NCI-H748 treated with DMSO at 0.1 percent for 48 hours (cell line): ENCODE measurements at places on chromosomes 7 and 10.

- no peak for DNase-seq
These were observed 27.8 kb upstream of the ITGB8 start for GRCh38 chr7:20302891-20303290.

GRCh38 chr10:1367938-1368841 is 312.0 kb downstream of the WDR37 start:
- no peak for DNase-seq

DNA sequence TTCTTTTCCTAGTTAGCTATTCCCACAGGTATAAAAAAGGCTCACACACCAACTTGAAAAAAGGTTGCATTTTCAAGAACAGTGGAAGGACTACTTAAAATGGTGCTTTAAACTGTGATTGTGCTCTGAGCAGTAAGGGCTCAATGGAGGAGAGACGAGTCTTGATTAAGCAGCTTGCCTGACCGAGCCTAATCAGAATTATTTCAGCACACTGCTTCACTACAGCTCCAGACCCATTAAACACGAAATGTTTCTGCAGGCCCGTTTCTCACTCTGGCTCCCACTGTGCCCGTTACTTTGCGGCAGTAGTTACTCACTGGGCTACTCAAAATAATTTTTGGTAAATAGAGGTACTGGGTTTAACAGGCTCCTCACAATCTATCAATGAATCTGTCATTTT is 126.0 kb downstream of the NRCAM start:
- DNase-seq = no peak

- peak; percentile 16 for DNase-seq
These were observed at the start of gene SLC35G1 for GRCh38 chr10:93893646-93894515. SLC35G1 (plus strand) TSS chr10:93893978; CDS start chr10:93894034, 56 bp downstream.

DNA sequence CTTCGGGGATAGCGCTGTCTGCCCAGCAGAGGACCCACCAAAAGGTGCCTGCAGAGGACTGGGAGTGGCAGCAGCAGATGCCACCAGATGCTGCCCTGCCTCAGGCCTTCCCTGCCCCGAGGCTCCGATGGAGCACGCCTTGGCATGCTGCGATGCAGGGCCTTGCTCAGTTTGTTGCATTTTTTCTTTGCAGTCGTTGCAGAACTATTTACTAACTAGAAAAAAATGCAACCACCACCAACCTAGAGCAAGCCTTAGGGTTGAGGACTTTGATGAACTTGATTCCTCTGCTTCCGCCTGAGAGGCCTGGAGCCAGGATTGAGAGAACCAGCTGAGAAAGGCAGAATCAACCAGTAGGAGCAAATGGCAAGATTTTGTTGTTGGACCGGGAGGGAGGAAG is 585.6 kb upstream of the MKI67 start:
- no peak for DNase-seq

DNA sequence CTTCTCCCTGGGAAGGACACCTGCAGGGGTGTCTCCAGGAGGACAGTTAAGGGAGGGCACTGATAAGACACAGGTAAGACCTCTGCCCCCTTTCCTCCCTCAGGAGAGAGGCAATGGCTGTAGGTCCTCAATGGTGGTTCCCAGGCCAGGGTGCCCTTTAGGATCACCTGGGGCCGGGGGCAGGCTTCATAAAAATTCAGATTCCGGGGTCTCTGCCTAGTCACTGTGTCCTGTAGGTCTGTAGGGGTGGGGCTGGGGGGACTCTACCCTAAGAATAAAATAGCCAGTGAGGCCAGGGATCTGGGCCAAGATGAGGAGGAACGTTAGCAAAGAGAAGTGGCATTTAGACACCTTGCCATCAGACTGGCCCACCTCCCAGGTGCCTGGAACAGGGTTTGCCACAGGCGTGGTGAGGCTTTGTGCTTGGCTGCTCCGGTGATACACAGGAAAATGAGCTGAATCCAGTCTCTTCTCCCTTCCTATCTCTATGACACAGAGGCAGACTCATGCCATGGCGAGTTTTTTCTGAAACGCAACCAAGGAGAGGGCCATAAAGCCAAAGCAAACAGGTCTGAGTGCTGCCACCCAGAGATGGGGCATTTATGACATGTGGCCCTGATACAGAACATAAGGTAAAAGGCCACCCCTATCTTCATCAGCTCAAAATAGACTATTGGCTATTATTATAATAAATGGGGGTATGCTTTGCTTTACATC is 52.6 kb downstream of the SH3PXD2A start:
- no peak for DNase-seq

GRCh38 chr10:22461891-22462290 is 116.6 kb downstream of the SPAG6 start:
- no peak for DNase-seq

GRCh38 chr7:73817121-73817520 is 13.7 kb upstream of the CLDN4 start:
- no peak for DNase-seq

DNA sequence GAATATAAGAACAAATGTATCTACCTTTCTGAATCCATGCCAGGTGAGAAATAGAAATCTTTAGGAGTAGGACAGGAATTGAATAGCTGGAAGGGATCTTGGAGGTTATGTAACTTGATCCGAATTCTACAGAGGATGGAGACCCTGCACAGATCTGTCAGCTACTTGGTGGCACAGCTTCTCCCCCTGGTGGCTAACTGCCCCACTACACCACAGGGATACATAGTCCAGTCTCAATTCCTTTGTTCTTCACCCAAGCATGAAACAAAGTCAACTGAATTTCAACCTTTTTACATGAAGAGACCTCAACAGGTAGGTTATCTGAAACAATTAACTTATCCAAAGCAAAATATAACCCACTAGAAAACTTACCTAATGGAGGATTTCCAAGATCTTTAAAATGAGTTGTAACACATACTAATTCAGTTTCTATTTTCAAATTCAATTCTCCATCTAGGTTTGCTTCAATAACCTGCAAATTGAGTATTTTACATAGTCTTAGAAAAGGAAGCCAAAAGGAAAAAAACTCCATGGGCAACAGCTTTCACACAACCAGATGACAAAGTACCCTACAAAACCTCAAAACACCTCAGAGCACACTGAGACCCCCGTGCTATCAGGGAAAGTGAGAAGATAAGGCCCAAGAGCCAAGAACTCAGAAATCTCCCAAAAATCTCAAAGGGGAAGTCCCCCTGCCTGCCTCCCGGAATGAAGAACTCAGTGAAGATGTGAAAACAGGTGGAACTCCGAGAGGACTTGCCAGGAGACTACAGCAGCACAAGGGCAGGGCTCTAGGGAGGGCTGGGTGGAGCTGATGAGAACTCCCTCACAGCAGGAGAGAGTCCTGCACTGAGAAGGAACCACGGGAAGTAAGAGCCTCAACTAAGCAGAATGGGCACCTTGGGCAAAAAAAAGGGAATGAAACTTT is 10.3 kb downstream of the HUS1 start:
- peak; percentile 29 for DNase-seq

GRCh38 chr10:102300278-102300843 is 55.0 kb downstream of the GBF1 start:
- DNase-seq = no peak
